ENCODE measurements at places on chromosomes 3 and 15.

DNA sequence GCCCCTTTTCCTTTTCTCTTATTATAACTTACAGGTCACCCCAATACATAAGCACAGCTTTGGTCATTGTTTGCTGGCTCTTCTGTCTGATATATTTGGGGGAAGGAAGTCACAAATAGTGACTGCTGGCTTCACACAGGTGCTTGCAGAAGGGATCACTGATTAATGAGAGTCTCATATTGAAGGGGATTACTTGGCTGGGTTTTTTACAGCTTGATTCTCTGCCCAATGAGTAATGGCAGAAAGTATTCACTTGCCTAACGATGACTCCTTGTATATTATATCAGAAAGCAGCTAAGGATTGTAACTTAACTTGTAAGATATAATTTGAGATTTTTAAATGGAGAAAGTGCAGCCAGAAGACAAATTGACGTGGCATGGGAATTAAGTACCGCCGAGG is 119.3 kb upstream of the PFN2 start:
- DNase-seq = no peak

- DNase-seq = peak; percentile 32
Observed at GRCh38 chr3:38738630-38739395, 77.2 kb downstream of the SCN10A start.

GRCh38 chr15:51281368-51281967 is 56.9 kb downstream of the CYP19A1 start:
- DNase-seq = peak; percentile 28

DNA sequence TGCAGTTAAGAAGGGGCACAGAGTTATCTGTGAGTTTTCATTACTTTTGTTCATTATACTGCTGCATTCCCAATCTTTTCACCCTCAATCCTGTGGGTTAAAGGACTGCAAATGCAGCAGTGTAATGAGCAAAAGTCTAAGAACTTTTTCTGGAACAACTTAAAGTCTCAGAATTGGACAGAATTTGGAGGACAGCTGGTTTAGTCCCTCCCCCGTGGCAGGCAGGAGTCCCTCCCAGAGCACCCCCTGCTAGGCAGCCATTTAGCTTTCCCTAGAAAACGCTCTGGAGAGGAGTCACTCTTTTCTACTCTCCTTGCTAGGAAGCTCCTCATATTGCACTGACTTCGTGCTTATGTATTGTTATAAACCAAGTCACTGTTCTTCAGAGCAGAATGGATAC is 156.3 kb upstream of the UBE2E1 start:
- no peak for DNase-seq

DNA sequence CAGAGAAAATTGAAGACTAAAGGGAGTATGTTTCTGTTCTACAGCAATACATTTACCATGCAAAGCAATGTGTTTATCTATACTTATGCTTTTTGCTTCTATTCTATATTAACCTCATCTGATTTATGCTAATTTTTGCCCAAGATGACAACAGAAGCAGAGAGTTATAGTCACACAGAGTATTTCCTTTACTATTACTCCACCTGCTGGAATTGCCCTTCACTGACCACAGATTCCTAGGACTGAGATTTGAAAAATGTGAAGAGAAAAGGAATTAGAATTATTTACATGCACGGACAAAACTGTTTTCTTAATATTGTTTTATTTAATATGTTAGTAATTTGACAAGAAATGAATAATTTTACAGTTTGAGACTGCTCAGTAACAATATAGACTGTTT is 745.6 kb downstream of the VGLL3 start:
- DNase-seq = no peak

GRCh38 chr15:74318376-74319137 is 48.9 kb downstream of the CYP11A1 start:
- DNase-seq = peak; percentile 60

DNA sequence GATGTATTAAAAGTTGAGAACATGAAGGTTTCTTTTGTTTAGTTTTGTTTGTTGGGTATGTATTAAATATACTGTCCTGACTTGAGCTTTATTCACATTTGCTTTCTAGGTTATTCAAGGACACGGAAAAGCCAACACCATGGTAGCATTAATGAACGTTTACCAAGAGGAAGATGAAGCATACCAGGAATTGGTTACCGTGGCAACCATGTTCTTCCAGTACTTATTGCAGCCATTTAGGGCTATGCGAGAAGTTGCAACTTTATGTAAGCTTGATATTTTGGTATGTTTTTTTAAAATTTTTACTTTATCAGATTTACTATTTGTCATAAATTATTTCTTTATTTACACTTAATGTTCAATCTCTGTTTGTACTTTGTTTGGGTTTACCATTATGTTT is 3.6 kb downstream of the WHAMM start:
- DNase-seq = no peak

- DNase-seq = no peak
Observed at GRCh38 chr3:192409838-192410683, 317.3 kb downstream of the FGF12 start.

- DNase-seq = no peak
Observed at GRCh38 chr3:55286693-55287092, 200.4 kb downstream of the WNT5A start.

- no peak for DNase-seq
Observed at GRCh38 chr3:16509721-16510619, 3.5 kb downstream of the RFTN1 start.

DNA sequence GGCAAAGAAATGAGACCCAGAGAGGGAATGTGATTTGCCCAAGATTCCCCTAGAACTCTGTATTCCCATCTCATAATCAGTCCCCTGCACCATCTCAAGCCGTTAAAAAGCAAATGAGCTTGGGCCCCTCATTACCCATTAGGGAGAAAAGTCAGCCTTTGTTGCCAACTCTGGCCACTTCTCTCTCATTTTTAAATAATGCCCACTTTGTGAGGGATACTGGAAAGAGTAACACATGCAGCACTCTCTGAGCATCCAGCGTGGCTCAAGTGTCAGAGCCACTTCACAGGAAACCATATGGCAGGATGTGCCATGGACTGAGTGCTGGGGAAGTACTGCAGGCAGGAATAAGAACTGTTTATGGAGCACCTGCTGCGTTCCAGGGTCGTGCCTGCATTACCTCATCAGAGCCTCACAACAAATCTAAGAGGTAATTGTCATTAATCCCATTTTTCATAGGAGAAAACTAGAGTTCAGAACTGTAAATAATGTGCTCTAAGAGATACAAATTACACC is 49.8 kb upstream of the SLC6A1 start:
- no peak for DNase-seq

- DNase-seq = no peak
Observed at GRCh38 chr3:60890226-60890625, 361.0 kb downstream of the FHIT start.

- no peak for DNase-seq
Observed at GRCh38 chr3:3531476-3531875, 267.8 kb upstream of the LRRN1 start.

DNA sequence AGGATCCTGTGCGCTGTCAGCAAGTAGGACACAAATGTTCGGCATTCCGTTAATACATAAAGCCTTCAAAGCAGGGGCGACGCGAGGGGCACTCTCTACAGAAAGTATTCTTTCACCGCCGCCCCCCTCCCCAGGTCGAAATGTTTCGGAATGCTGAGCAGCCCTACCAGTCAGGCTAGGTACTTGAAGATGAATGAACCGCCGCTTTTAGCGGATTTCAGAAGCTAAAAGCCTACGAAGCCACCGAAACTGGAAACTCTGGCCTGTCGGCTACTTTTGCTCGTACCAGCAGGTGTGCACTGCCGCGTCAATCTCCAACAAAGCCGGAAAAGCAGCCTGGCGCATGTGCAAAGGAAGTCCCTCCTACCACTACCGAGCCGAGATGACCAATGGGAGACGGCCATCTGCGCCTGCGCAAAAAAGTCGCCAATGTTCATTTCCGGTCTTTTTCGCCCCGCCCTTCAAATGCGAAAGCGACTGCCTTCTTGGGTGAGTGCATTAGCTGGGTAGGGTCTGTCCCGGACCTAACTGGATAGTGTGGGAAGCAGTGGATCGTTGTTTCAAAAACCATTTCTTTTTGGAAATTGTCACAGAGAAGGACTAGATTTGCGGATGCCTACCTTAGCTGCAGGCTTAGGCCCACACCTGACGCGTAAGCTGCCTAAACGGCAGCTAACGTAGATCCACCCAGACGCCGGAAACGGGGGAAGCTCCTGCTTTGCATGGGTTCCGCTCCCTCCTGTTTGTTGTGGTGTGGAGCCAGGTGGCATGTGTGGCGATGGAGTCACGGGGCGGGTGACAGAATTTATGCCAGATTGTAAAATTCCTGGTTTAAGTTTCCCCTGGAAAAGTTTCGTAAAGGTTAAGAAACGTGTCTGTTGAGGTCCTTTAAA is at the start of gene WDR5B:
Gene WDR5B, minus strand, starts transcription at position 301 of the 893 bp plus-strand sequence. CDS start 534 bp downstream, outside the sequence.
- DNase-seq = peak; percentile 88

GRCh38 chr15:71146580-71146982 is 31.3 kb downstream of the THSD4 start:
- DNase-seq = no peak

GRCh38 chr3:58584690-58585004 is 7.5 kb upstream of the FAM107A start:
- DNase-seq = no peak

DNA sequence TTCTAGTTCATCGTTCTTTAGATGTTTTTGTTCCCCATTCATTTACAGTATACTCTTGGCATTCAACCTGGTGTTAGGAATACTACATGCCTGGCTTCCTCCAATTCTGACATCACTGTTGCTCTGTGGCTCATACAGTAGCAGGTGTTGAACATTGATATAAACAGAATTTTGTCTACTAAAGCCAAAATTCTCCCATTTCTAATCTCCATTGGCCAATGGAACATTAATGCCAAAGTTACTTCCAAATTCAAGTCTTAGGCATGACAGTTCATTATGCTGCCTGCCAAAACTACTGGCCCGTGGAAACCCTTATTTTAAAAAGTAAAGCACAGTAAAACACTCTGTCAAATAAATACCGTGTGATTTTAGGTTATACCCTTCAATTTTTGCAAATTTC is 368.0 kb downstream of the NAALADL2 start:
- no peak for DNase-seq

DNA sequence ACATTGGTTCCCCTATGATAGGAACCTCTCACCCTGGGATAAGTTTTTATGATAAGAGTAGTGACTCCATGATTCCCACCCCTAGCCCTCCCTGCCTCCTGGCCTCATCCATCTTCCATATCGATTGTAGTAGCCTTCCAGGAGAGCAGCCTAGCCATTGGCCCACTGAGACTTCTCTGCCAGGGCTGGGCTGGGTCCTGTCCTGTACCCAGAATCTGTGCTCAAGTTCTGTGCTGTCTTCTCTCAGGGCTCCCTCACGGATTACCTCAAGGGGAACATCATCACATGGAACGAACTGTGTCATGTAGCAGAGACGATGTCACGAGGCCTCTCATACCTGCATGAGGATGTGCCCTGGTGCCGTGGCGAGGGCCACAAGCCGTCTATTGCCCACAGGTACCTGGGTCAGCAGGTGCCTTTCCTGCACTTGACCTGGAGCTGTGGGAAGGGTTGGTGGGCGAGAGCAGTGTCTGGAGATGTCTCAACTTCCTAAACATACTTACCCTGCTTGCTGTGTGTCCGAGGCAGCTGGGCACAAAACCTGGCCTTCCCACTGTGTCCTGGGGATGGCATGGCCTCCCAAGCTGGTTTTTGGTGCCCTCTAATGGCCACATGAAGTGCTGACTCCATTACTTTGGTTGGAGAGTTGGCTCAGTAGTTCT is 16.6 kb upstream of the EXOG start:
- peak; percentile 31 for DNase-seq

DNA sequence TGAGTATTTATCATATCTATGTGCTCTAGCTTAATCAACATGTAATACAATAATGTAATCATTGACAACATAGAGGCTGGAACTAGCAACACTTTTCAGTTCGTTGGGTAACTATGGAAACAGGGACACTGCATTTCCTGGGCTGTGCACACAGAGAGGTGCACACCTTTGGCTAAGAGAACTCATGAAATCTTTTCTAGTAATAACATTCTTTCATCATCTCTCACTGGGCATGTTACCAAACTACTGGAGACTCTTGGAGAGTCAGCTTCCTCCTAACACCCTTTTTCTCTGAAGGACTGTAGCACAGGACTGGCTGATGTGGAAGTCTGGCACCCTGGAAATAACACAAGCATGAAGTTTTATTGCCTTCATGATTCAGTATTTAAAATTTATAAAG is 135.6 kb downstream of the KCNMB2 start:
- no peak for DNase-seq

Measured in HL-60 (cell line).